ENCODE measurements at places on chromosomes 5 and 9.

GRCh38 chr5:55286411-55286933, 21.0 kb downstream of the DHX29 start:
- DNase-seq, result no peak

- DNase-seq, result no peak
These were observed 1666.1 kb upstream of the WWC1 start for GRCh38 chr5:166625210-166625865.

GRCh38 chr5:45672271-45672670, 23.9 kb downstream of the HCN1 start:
- DNase-seq, result no peak

DNA sequence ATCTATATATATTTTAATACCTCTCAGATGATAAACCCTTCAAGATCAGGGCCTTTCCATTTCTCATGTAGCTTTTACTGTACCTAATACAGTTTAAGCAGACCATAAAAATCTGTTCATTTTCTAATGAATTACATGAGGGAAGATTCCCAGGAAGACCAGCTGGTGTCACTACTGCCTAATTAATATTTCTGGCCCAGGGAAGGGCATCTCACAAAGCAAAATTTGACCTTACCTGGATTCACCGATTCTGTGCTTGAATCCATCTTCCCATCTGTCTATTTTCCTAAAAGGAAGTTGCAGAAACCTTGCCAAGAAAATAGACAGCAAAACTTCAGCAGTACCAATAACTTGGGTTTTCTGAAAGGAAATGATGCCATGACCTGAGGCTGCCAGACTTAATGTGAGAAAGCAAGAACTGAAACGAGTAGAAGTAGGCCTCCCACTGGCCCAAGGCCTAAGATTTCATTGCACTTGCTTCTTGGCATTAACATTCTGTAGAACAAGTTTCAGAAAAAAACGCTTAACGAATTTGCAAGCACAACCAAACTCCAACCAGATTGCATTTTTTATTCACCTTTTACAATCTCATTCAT, 83.0 kb upstream of the GLIS3 start:
- peak; percentile 53 for DNase-seq

DNA sequence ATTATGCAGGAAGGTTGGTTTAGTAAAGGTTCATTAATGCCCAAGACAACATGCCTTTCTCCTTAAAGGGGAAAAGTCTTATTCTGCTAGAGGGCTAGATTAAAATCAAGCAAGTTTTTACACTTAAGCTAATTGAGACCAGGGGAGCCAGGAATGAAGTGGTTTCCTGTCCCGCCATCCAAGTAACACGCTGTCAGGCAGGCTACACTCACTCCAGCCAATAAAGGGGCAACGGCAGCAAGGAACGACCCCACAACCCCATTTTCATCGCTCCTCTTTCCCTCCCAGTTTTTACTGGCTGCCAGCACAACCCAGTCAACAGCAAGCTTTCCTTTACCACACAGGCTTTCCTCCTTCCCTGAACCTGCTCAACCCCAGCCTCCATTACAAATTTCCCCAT, 225.1 kb downstream of the DCP2 start:
- DNase-seq, result no peak

- DNase-seq, result no peak
These were observed 632.4 kb downstream of the SEMA5A start for GRCh38 chr5:8913522-8913921.

DNA sequence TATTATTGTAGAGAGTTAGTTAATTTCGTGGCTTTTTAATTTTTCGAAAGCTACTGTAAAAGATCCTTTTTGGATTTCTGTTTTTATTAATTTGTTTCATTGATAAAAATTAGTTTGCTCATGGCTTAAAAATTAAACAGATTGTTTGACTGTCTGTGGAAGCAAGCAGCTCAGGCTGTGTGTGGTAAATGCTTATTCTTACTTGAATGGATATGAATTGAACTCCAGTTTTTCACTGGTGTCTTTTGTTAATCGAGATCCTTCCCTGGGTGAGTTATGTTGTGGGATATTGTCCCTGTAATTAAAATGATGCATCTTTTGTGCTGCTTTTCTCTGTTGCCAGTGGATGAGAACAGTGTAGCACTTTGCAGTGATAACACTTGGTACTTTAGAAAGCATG, 75.3 kb downstream of the PIK3R1 start:
- no peak for DNase-seq

DNA sequence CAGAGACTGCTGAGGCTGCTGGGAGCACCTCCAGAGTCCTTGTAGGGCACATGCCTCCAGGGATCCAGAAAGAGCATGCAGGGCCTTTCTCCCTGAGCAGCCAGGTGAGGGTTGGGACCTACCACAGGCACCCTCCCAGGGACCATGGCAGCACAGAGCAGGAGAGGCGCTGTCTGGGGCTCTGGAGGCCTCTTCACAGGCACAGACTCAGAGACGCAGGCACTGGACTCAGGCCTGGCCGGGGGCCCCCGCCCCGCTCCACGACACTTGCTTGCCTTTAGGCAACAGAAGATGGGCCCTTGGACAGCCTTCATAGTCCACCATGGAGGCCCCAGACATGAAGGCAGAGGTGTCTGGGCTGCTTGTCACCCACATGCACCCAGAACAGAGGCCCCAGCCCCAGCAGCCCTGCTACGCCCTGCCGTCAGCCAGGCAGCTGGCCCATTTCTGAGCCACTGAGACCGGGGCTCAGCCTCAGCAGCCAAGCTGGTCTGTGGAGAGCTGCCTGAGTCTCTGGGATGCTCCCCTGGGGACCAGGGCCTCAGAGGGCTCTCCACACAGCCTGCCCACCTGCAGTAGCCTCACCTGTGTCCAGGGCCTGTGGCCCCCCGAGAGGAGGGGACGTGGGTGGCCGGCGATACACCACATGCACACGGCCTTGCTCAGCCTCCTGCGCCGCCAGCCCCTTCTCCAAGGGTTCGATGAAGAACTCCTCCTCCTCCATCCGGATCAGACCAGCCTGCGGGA, 72.8 kb downstream of the ADAMTS2 start:
- DNase-seq, result peak; percentile 31
